Stimulated activated CD8-positive, alpha-beta memory T cell treated with anti-CD3 and anti-CD28 coated beads, Interleukin-7, amount 100 ng/mL, for 1 hour (primary cell): ENCODE measurements at places on chromosomes 12 and 14.
A peak's percentile ranks its signal among the peaks of the same experiment; 100 is the strongest.

DNA sequence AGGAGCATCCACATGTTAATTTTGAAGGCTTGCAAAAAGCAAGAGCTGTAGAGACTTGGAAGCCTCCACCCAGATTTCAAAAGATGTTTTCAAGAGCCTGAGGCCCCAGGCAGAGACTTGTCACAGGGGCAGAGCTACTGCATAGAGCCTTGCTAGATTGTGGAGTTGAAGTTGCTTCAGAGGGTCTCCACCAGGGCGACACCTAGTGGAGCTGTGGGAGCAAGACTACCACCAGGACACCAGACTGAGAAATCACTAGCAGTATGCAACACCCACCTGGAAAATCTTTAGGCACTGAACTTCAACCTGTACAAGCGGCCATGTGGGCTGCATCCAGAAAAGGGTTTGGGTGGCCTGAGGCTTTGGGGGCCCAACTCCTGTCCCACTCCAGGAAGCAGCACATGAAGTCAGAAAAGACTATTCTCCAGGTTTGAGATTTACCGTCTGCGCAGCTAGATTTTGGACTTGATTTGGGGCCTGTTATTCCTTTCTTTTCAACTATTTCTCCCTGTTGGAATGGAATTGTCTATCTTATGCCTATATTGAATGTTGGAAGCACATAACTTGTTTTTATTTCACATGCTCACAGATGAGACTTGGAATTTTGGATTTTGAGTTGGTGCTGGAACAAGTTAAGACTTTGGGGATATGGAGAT is 508.6 kb downstream of the FLRT2 start:
- DNase-seq: peak; percentile 12

GRCh38 chr12:124784871-124785572 is 78.6 kb downstream of the SCARB1 start:
- no peak for DNase-seq

DNA sequence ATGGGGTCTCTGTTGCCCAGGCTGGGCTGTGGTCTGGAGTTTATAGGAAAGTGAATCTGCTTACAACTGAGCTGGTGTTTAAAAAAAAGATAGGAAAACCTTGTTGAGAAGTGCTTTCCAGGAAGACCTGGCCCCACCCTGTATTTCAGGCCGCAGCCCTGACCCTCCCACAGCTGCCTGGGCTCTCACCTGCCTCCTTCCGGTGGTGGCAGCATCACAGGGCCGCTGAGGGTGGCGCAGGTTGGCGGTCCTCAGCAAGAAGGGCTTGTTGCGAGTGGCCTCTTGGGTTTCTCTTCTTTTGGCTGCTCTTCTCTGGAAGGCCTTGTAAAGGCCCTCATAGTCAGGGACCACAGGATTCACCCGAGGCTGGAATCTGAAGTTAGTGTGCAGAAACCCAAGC is 7.7 kb downstream of the FAM161B start:
- no peak for DNase-seq

DNA sequence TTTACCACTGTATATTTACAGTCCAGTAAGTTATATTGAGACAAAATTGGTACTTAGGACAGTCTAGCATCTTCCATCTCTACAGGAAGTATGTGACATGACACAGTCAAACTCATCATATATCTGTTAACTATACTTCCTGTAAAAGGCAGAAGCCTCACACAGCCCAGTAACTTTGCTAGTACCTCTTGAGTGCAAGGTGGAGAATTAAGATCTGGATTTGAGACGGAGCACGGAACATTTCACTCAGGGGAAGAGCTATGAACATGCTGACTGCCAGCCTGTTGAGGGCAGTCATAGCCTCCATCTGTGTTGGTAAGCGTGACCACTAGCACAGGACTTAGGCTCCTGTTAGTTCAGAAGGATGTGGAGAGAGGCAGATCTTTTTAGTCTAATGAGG is 333.7 kb upstream of the OR4E1 start:
- no peak for DNase-seq

GRCh38 chr12:6563448-6564050 is 4.5 kb downstream of the NOP2 start:
- peak; percentile 61 for DNase-seq

- no peak for DNase-seq
Measured at GRCh38 chr12:27852117-27852516, 72.1 kb upstream of the MANSC4 start.

DNA sequence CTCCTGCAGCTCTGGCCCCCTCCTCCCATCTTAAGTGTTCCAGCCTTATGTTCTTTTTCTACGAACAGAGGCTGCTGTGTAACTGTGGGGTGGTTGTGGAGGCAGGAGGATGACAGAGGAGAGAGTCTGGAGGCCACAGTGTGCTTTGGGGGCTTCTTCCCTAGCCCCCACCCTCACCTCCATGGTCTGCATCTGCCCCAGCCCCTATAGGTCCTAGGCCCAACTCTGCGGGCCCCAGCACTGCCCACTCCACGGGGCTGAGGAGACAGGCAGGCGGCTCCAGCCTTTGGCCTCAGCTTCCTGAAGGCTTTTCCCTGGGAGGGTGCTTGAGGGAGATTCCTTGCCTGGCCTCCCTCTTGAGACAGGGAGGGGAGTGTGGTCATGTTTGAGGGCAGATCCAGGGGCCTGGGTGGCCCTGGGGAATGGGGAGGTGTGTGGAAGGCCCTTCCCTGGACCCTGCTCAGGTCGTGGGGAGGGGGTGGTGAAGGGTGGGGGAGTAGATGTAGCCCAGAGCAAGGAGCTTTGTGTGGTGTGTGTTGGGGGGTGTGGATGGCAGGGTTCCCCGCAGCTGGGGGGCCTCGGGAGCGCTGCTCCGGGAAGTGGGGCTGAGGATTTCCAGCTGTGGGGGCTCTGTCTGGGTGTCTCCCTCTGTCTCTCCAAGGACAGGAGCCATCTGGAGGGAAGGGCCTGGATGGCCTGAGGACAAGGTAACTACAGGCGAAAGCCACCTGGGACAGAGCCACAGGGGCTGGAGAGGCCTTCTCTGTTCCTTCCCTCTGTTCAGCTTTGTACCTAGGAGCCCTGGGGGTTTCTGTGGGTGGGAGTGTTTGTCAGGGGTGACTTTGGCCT is 1.1 kb downstream of the SMIM41 start:
- DNase-seq: no peak

DNA sequence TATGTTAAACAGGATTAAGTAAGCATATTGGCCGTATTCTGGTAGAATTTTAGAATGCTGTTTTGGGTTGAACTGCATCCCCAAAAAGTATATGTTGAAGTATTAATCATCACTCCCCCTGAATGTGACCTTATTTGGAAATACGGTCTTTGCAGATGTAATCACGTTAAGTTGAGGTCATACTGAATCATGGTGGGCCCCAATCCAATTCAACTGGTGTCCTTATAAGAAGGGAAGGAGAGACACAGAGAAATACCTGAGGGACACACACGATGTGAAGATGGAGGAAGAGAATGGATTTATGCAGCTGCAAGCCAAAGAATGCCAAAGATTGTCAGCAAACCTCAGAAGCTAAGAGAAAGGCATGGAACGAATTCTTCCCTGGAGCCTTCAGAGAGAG is 268.6 kb downstream of the ITPR2 start:
- DNase-seq: no peak

DNA sequence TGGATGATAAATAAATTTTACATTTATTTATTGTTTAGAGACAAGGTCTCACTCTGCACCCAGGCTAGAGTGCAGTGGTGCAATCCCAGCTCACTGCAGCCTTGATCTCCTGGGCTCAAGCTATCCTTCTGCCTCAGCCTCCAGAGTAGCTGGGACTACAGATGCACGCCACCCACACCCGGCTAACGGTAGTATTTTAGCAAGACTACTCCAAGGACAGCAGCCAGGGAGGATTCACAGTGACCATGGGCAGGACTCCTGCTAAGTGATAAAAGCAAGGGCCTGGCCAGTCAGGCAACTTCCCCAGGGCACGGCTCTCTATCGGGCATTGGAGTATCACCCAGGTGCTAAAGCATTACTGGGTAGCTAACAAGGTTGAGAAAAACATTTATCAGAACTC is 55.4 kb downstream of the ARL6IP4 start:
- no peak for DNase-seq

GRCh38 chr12:101229841-101230241 is 19.8 kb upstream of the SLC5A8 start:
- no peak for DNase-seq

- DNase-seq: no peak
Measured at GRCh38 chr14:66152747-66153146, 333.4 kb upstream of the CCDC196 start.

- DNase-seq: no peak
Measured at GRCh38 chr12:131913666-131914065, 15.4 kb upstream of the PUS1 start.

DNA sequence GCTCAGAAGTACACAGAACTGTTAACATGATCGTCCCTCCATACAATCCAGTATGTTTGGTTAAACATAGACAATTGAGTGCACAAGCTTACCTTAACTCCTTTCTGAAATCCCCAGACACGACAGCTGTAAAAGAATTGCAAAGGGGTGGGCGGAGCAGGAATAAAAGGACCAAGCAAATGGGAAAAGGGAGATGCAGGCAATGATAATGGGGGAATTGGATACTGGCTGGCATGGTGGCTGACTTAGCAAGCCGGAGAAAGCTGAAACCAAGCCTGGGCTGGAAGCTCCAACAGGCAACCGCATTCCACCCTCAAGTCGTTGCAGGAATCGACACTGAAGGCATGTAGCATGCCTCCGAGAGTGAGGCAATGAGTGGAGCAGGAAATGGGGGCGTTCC is 96.8 kb upstream of the TMEM132C start:
- DNase-seq: no peak

DNA sequence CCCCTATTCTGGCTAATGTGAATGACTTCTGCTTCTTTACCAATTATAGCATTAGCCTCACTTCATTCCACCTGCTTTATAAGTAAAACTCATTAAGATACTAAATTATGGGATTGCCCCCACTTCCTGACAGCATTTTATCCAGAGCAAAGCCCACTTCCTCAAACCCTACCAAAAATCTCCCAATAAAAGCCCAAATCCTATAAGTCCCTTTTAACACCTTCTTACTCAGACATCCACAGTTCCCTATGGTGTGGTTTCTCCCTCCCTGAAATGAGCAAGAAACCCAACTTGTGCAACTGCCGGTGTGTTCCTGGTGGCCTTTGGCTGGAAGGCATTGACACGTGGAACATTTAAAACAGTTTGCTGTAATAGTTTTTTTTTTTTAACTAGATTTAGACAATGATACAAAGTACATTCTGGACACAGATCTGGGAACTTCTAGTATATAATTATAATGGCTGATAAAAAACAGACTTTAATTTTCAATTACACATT is 53.1 kb downstream of the BRMS1L start:
- no peak for DNase-seq

DNA sequence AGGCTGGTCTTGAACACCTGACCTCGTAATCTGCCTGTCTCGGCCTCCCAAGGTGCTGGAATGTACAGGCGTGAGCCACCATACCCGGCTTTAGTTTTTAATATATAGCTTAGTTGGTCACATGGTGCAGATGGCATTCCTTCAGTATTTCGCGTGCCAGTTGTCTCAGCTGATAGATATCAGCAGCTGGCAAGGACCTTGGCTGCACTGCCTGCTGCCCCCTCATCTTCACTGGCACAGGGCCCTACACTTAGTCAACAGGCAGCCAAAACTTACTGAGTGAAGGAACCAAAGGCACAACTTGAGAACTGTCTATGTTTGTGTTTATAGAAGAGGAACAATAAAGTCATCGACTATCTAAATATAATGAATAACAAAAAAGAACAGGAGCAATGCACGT is 31.0 kb downstream of the EID3 start:
- DNase-seq: no peak

- no peak for DNase-seq
Measured at GRCh38 chr12:123254853-123255446, 16.7 kb downstream of the CDK2AP1 start.

DNA sequence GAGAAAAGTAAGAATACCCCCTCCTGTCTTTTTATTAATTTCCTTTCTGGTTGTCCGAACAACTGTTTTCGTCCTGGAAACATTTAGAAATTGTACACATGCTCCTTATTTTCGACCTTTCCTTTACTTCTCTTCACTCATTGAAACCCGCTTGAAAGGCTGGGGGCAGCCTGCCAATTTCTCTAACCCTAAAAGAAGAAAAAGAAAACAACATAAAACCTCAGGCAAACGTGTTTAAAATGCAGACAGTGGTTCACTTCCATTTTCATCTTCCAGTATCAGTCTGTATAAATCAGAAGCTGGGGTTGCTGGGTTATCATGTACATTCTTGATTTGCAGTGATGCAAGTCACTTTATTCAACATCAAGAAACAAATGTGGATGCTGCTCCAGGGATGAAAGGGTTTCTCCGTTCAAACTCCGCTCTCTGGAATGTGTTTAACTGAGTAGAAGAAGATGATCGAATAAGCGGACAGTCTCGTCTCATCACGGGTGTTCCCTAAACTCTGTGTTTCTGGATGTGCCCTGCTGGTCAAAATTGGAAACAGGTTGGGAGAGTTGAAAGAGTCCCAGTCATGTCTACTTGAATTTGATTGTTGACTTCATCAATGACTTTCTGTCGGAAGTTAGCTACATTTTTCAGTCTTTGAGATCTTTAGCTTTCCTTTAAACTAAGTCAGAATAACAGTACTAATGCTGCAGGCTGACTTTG is 1042.2 kb downstream of the BCL11B start:
- DNase-seq: no peak

- no peak for DNase-seq
Measured at GRCh38 chr12:10369557-10370415, 20.1 kb downstream of the KLRK1 start.

GRCh38 chr12:70692681-70693288 is 55.6 kb upstream of the PTPRB start:
- DNase-seq: no peak

DNA sequence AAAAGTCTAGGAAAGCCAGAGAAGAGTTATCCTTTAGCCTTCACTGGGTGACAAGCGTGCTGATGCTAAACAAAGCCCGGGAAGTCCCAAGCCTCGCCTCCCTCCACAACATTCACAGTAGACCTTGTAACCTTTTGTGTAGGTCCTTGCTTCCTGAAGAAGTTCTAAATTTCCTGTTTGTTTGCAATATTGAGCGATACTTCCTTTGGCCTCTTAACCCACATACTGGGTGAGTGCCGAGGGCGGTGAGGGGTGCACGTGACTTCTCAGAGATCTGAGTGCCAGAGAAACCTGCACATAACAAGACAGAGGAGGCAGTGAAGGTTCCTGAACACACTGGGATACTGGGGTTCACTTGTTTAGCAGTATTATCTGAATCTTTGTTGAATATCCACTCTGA is 134.3 kb downstream of the PLXNC1 start:
- DNase-seq: no peak

DNA sequence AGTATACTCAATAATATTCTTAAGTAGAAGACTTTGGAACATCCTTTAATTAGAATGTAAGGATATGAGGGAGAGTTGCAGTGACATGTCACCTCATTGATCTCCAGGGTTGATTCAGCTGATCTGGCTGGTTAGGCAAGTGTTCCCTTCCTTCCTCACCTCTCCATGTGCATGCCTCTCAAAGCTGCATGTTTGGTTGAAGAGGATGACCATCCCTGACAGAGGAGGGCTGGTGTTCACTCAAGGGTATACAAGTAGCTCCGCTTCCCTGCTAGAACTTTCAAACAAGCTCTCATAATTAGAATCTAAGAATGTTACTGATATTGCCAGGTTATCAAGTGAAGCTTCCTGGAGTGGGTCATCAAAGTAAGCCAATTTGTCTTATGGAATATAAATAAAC is 341.1 kb upstream of the FLRT2 start:
- no peak for DNase-seq

- DNase-seq: no peak
Measured at GRCh38 chr14:70061108-70061507, 127.6 kb downstream of the SLC8A3 start.

GRCh38 chr12:89664441-89664840 is 44.2 kb downstream of the ATP2B1 start:
- DNase-seq: no peak
